ENCODE measurements at places on chromosomes 4 and X.

- no peak for DNase-seq
These were observed 56.1 kb downstream of the PRSS12 start for GRCh38 chr4:118296729-118297128.

DNA sequence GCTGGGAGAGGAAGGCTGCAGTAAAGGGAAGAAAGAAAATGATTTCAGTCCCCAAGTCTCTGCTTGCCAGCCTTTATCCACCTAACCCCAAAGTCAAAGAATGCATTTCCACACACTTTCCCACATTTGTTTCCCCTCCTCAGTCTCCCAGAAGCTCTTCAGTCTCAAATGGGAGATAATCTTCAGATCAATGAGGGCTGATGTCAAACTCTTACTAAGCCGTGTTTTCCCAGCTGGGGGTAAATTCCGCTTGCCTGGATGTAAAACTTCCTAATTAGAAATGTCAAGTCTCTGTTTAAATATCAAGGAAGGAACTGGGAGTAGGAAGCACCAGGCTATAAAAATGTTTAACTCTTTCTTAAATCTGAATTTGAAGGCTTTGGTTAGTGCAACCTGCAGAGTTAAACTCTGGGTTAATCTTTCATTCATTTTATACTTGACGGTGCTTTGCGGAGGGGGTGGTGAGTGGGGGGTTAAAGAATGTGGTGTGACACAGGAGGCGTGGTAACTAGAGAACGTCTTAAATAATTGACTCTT is 601.4 kb upstream of the ACTRT1 start:
- DNase-seq: no peak

GRCh38 chrX:115011428-115011827 is 6.0 kb downstream of the IL13RA2 start:
- DNase-seq: no peak

DNA sequence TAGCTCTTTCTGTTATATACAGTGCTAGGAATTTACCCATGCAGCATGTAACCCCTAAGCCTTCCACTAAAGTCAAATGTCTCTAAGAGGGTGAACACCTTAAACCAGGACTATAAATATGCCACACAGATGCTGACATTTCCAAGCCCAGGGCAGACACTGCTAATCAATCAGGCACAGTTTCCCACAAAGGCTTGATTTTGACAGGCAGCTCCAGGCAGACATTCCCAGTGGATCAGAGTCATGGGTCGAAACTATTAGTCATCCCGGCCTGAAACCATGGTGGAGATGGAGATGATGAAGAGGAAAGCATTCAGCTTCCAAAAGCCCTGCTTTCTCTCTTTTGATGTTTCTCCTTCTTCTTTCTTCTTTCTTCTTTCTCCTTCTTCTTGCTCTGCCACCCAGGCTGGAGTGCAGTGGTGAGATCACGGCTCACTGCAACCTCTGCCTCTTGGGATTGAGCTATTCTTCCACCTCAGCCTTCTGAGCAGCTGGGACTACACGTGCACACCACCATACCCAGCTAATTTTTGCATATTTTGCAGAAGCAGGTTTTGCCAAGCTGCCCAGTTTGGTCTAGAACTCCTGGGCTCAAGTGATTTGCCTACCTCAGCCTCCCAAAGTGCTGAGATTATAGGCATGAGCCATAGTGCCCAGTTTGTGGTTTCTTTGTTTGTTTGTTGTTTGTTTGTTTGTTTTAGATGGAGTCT is 21.0 kb upstream of the SORCS2 start:
- no peak for DNase-seq

DNA sequence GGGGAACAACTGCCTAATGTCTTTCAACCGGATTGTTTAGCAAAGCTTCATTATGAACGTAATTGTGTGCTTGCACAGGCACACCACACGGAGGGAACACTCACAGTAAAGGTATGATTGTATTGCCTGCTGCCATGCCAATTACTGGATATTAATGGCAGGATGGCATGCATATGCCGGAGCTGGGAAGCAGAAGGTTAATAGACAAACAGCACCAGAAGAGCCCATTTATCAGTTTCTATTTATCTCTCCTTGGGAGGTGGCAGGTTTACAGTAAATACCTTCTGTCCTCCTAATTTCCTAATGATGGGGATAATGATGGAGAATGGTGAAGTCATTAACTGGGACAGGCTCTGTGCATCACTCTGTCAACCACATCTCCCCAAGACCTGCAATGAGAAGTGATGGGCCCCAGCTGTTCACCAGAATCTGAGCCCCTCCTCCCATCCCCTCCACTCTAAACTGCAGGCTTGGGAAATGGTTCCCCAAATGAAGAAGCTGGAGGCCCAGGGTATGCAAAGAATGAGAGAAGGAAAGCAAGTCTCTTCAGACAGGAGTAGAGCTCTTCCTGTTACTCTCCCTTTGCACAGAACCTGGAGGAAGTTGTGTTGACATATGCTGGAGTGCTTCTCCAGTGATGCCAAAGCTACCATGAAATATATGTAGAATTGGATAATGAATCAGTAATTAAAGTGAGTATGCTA is 160.8 kb downstream of the NAA11 start:
- no peak for DNase-seq

DNA sequence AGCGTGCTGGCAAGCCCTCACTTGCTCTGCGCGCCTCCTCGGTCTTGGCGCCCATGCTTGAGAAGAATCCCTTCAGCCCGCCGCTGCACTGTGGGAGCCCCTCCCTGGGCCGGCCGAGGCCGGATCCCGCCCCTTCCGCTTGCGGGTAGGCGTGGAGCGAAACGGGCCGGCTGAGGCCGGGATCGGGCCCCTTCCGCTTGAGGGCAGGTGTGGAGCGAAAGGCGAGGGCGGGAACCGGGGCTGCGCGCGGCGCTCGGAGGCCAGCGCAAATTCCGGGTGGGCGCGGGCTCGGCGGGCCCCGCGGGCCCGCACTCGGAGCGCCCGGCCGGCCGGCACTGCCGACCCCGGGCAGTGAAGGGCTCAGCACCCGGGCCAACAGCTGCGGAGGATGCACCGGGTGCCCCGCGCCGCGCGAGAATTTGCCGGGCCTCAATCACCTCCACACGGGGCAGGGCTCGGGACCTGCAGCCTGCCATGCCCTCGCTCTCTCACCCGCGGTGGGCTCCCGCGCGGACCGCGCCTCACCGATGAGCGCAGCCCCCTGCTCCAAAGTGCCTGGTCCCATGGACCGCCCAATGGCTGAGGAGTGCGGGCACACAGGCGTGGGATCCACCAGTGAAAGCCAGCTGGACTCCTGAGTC is 58.1 kb upstream of the GBA3 start:
- DNase-seq: no peak

- DNase-seq: no peak
These were observed 72.2 kb downstream of the FAM184B start for GRCh38 chr4:17708992-17709762.

GRCh38 chr4:10030972-10031667 is 9.8 kb upstream of the SLC2A9 start:
- DNase-seq: no peak

GRCh38 chrX:110006821-110007375 is 4.0 kb downstream of the TMEM164 start:
- DNase-seq: no peak

- DNase-seq: no peak
These were observed 390.8 kb downstream of the HNRNPD start for GRCh38 chr4:81982846-81983540.

DNA sequence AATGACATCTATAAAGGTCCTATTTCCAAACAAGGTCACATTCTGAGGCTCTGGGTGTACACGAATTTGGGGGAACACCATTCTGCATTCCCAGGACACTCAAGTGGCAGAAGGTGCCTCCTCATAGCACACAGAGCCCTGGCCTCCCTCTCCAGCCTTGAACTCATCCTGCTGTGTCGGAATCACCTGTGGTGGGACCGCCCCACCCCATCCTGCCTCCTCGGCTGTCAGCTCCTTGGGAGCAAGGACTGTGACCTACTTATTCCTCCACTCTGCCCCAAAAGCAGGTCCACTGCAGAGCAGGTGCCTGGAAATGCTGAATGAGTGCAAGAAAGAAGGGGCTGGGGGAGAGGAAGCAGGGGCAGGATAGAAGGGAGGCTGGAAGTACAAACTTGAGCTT is 33.5 kb downstream of the HTRA3 start:
- DNase-seq: no peak

DNA sequence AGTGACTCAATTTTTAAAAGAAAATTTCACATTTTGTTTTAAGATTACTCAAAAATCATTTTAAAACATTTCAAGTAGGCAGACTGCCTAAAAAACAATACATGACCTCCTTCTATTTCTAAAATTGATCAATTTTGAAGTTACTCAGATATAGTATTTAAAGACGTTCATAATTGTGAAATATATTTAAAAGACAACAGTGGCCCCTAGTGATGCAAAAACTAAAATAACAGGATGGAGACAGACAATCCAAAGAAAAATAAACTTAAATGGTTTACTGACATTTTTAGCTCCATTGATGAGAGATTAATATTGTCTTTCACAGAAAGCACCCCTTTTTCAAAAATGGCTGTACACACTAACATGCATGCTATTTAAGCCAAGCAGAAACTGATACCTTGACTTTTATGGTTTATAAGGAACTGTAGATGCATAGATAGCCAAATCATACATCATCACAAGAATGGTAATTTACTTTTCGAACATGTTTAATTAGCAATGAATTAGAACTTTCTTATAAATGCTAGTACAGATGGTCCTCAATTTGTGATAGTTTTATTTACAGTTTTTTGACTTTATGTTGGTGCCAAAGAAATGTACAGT is 69.8 kb upstream of the FAT4 start:
- no peak for DNase-seq

GRCh38 chr4:189843413-189844009 is 97.2 kb upstream of the FRG1 start:
- no peak for DNase-seq

- no peak for DNase-seq
These were observed 203.5 kb upstream of the DIPK2B start for GRCh38 chrX:45404206-45404605.

DNA sequence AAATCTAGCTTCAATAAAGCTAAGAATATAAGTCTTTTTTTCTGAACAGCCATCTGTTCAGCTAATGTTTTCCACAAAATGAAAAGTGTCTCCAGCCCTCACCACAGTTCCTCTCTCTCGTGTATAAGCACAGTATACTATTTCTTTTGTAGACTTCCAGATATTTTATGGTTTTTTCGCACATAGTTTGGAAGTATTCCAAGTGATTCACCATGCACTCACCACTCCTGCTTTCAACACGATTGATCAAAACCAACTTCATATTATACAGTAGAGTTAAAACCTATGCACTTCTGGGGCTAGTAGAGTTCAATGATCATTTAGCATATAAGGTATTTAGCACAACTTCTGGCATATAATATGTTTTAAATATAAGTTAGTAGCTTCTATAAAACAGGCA is 105.8 kb upstream of the DCAF12L1 start:
- DNase-seq: no peak

DNA sequence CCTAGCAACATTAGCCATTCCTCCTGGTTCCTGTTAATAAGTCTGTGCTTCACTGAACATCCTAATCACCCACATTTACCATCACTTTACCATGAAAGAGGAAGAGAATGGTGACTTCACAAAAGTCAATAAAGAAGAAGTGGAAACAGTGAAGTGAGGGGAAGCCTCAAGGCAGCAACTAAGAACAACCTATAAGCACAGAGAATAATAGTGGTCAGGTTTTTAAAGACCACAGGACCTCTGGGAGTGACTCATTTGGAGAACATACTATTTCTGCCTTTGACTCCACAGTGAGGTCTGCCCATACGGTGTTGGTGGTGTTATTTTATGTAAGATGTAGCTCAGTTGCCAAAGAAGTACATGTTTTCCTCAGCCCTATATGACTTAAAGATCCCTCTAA is 86.0 kb upstream of the TET2 start:
- no peak for DNase-seq

- peak; percentile 43 for DNase-seq
These were observed 21.7 kb upstream of the MFAP3L start for GRCh38 chr4:170047771-170048354.

DNA sequence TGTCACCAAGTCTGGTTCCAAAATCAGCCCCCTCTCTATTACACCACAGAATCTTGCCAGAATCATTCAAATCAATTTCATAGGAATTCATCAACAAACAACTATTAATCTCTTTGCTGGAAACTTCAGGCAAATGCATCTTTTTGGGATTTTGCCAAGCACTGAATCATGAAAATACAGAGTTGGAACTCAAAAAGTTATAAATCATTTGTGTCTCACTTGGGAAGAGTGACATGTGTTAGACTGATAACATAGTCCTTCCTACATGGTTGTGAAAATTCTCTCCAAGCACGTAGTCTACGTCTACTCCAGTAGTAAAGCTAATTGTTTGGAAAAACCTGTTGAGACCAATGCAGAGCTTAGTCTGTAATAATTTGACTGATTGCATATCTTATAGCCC is 19.0 kb downstream of the CXCL8 start:
- DNase-seq: no peak

DNA sequence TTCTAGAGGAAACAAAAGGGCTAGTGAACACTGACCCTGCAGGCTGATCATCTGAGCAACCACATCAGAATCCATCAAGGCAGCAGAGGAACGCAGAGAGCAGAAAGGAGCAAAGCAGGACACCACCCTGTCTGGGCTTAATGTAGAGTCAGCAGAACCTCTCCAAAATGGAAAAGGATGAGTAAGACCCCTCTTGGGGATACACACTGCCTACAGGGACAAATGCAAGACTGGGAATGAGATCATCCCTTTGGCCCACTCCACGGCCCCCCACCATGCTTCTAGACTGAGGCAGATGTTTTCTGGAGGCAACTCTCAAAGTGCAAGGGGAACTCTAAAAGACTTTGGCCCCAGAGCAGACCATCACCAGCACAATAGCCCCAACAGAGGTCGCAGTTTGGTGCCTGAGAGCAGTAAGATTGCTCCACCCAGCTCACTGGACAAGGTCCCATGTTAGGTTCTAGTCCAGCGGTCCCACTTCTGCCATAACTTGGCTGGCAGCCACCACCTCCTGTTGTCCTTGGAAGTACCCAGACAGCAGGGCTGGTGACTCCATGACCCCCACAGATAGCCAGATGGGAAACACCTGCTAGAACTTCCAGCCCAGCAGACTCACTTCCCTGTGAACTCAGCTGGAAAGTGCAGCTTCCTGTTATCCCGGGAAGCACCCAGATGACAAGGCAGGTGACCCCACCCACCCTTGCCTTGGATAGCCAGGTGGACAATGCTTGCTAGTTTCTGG is 372.7 kb downstream of the INPP4B start:
- no peak for DNase-seq

DNA sequence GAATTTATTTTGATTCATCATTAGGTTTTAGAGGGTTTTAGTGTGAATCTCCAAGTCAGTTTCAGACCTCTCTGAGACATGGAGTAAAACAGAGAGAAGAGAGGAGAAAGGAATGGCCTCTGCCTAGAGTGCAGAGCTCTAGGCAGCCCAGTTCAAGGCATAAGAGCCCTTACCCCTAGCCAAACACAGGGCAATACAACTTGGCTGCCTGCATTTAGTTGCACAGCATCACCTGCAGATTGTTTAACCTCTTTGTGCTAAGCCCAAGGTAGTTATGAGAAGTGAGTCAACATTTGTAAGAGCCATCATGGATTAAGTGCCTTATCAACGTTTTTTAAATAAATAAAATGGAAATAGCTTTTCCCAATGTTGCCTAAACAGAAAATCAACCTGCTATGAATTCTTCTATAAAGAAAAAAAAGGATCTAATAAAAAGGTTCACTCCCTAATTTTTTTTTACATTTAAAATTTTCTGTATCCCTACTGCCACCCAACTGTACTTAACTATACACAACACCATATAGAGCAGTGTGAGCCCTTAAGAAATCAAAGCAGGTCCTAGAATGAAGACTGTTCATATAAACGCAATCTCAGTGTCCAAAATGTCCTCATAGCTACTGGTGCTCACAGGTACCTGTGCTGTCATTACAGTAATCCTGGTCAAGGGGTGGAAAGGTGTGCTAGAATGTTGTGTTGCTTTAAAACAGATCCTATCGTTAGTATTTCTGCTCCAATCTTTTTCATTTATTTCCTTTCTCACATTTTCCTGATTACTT is 36.0 kb downstream of the PF4 start:
- DNase-seq: no peak
